ENCODE measurements at places on chromosomes 13 and 19.

DNA sequence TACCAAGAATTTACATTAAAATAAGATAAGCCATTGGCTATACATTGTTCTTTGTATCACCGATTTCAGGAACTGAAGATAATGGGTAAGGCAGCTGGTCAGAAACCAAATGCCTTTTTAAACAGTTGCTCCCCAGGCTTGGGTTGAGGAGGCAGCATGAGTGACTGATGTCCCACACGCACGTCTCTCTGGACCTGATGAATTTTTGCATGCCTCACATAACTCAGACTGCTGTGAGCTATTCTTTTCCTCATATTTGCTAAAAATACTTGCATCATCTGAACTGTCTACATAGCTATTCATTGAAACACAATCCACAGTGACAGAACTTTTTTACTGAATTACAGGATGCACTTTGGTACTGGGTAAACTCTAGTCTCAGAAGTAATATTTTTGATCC is 123.6 kb upstream of the MAB21L1 start:
- H3K4me1 ChIP-seq = peaks cover 40% of the 10 kb centered on the region
- no peak for DNase-seq
- no peaks in the 10 kb centered on the region for H3K27me3 ChIP-seq
- no peak overlapping the region for H3K4me3 ChIP-seq

- peak; percentile 56 for DNase-seq
- peaks cover 7% of the 10 kb centered on the region for H3K27me3 ChIP-seq
- H3K36me3 ChIP-seq = no peaks in the 10 kb centered on the region
- peak overlapping the region; percentile 99 for H3K4me3 ChIP-seq
These were observed 698 bp downstream of the BLOC1S3 start for GRCh38 chr19:45179072-45179891.

GRCh38 chr19:14901675-14902260 is 15.8 kb upstream of the OR7A17 start:
- H3K4me1 ChIP-seq = no peaks in the 10 kb centered on the region
- no peak for DNase-seq
- H3K27me3 ChIP-seq = no peaks in the 10 kb centered on the region
- no peaks in the 10 kb centered on the region for H3K36me3 ChIP-seq

GRCh38 chr19:40629346-40629745 is 28.2 kb downstream of the LTBP4 start:
- peaks cover 9% of the 10 kb centered on the region for H3K4me1 ChIP-seq
- H3K27ac ChIP-seq = peak overlapping the region; percentile 59
- H3K36me3 ChIP-seq = peaks cover 10% of the 10 kb centered on the region
- no peak overlapping the region for H3K4me3 ChIP-seq

DNA sequence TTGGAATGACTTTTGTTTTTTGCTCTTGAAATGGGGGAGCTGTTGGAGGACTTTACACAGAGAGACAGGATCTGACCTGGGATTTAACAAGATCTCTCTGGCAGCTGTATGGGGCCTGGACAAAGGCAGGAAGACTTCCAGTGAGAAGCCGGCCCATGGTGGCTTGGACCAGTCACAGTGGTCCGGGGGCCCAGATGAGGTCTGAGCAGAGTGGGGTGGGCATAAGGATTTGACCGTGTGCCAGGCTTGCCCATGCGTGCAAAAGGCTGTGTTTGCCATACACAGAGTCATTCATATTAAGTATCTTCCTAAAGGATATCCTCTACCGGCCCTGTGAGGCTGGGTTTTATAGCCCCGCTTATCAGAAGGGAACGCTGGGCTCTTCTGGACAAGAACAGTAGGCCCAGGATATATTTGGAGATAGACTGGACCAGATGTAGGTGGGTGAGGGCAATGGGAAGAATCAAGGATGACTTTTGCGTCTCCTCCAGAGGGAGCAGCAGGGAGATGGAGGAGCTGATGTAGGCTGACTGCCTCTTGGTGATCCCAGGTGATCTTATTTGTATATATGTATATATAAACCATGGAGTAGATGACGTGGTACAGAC is 4.1 kb downstream of the SPACA6 start:
- H3K4me3 ChIP-seq = no peak overlapping the region
- peaks cover 12% of the 10 kb centered on the region for H3K27me3 ChIP-seq
- H3K4me1 ChIP-seq = peaks cover 6% of the 10 kb centered on the region
- DNase-seq = no peak
- H3K27ac ChIP-seq = no peak overlapping the region

DNA sequence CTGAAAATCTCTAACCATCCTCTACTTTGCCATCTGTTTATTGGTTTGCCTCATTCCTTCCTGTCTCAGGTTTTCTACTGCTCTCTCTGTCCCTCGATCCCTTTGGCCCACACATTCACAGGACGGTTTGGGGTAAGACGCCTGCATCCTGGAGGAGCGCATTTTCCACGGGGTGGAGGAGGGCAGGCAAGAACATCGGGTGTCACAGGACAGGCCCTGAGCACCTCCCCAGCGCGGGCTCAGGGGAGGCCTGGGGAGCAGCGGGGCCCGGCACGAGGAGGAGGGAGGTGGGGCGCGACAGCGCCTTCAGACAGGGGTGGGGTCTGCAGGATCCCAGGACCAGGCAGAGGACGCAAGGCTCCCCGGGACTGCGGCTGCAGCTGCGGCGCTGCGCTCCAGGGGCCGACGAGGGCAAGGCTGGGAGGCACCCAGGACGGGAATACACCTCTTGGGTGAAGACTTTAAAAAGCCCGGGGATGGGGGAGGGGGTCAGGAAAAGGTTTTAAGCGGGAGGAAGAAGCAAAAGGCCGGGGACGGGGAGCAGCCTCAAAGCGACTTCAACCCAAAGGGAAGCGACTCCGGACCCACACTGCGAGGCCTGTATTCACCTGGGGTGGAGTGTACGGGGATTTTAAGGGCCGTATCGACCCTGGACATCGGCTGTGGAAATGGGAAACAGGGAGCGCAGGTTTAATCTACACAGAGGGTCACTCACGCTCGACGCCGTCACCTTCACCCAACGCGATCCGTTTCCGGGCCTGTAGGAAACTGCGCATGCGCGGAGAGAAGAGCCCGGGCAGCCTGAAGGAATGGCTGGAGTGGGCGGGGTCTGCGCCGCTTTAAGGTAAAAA is at the start of gene ZNF415:
ZNF415 (minus strand) TSS at position 770 of the 851 bp plus-strand sequence. CDS start 10,234 bp downstream, outside the sequence.
- H3K4me1 ChIP-seq = peaks cover 4% of the 10 kb centered on the region
- peaks cover 8% of the 10 kb centered on the region for H3K36me3 ChIP-seq

- H3K27me3 ChIP-seq = no peaks in the 10 kb centered on the region
- no peaks in the 10 kb centered on the region for H3K36me3 ChIP-seq
- H3K4me3 ChIP-seq = no peak overlapping the region
These were observed 73.8 kb downstream of the MAP4K1 start for GRCh38 chr19:38543807-38544568.

DNA sequence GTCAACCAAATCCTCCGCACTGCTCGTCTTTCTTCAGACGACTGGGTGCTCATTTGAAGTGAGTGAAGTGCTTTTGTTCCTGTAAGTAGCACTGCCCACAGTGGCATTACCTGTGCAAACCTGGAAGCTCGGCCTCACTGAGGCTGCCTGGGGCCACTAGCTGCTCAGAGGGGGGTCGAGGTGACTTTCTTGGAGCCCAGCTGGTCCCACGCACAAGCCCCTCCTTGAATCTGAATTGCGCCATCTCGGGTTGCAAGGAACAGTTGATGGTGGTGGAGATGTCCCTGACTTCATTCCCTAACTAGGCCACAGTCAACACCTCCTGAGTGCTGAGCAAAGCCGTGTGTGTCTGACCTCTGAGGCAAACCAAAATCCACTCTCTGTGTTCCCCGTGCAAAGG is 79.3 kb upstream of the GPR183 start:
- H3K4me1 ChIP-seq = no peaks in the 10 kb centered on the region
- H3K36me3 ChIP-seq = no peaks in the 10 kb centered on the region
- H3K27me3 ChIP-seq = no peaks in the 10 kb centered on the region
- H3K4me3 ChIP-seq = no peak overlapping the region
- DNase-seq = no peak
